ENCODE measurements at places on chromosomes 1 and 21. TPM values are rescaled to one million over a fixed set of nuclear protein-coding genes. Genes with fewer than 3 reads are reported as not detected.
A peak's percentile ranks its signal among the peaks of the same experiment; 100 is the strongest.

DNA sequence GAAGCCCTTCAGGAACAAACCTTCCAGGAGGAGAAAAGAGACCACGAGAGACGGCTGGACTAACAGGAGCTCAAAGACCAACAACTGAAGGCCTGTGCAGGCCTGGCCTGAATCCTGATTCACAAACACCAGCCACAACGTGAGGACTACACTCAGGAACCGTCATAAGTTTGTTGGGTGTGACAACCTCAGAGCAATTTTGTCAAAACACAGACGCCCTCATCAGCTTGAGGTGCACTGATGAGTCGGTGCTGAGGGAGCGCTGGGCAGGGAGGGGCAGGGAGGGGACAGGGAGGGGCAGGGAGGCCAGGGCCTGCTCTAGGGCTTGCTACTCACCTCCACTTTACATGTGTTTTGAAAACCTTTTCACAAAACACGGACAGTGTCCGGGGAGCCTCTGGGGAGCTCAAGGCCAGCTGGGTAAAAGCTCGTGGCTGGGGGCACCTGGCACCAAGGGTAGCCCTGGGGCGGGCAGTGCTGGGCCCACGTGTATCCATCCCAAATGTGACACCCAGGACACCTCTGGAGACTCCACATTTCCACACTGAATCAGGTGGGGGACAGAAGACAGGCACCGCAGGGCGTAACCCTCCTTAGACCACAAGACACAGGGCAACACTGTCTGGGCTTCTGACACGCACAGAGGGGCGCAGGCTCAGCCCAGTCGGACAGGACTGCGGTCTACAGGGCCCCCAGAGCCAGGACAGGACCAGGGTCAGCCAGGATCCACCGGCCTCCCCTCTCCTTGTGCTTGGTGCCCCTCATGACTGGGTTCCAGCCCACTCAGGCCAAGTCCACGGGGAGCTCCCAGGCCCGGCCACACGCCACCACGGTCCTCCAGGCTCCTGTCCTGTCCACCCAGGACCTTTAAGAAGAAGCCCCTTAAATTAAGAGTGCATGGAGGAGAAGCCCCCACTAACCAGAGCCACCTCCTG is 16.5 kb downstream of the LSS start:
- DNase-seq = no peak
- no peak overlapping the region for H3K27ac ChIP-seq
- H3K4me1 ChIP-seq = no peaks in the 10 kb centered on the region
- H3K4me3 ChIP-seq = no peak overlapping the region
- no peaks in the 10 kb centered on the region for H3K36me3 ChIP-seq
- no peaks in the 10 kb centered on the region for H3K27me3 ChIP-seq

GRCh38 chr1:96688767-96689166 is 32.8 kb upstream of the PTBP2 start:
- no peaks in the 10 kb centered on the region for H3K27me3 ChIP-seq
- no peak overlapping the region for H3K4me3 ChIP-seq
- DNase-seq = no peak
- no peaks in the 10 kb centered on the region for H3K4me1 ChIP-seq
- no peak overlapping the region for H3K27ac ChIP-seq

Gene OR2T29
- total RNA-seq = not detected

DNA sequence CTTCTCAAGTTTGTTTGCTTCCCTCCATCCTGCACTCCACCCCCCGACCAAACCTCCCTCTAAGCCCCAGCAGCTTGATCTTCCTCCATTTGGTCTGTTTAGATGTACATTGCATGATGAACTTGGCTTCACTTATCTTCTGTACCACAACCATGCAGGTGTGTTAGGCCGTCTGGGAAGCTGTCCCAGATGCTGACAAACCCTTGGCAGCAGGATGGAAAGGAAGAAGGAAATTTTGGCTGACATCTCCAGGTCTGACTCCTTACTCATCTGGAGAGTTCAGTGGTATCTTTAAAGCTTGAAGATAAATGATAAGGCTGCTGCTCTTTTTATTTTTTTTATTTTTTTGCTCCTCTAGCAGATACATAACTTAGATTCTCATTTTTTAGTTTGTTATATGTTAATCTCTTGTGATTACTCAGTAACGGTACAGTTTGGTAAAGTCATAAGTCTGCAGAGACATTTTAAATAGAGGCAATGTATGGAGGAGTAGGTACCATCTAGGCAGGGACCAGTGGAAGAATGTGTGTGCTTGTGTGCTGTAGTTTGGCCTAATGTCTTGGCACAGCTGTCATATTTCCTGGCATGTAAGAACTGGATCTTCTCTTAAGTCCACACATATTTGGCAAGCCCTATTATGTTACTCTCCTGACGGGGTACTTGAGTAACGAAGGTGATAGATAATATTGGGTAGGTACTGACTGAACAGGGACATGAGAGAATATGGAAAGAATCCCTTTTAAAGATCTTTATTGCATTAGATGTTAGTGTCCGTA is 79.7 kb downstream of the CACHD1 start:
- DNase-seq = no peak
- H3K27ac ChIP-seq = no peak overlapping the region
- no peaks in the 10 kb centered on the region for H3K36me3 ChIP-seq
- H3K4me3 ChIP-seq = peak overlapping the region; percentile 22

GRCh38 chr1:6040444-6040843 is 5.2 kb upstream of the KCNAB2 start:
- H3K27ac ChIP-seq = no peak overlapping the region
- no peak for DNase-seq
- no peak overlapping the region for H3K4me3 ChIP-seq
- H3K36me3 ChIP-seq = peaks cover 10% of the 10 kb centered on the region

DNA sequence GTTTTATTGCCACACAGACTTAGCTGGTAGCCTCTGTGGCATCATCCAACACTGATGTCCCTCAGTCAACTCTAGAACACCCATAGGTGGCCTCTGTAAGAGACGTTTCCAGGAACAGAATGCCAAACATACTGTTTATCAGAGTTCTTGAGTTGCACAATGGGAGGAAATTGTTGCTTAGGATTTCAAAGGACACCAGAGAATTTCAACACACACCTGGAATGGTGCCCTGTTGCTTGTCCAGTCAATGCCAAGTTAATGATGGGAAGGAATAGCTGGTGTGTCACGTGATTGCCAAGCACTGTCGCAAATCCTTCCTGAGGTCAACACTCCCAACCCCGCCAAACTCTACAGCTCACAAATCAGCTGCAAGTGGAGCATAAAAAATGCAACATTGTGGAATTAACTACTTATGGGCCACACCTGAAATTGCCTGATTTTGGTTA is 28.6 kb upstream of the DUSP23 start:
- no peak overlapping the region for H3K27ac ChIP-seq
- DNase-seq = no peak
- no peak overlapping the region for H3K4me3 ChIP-seq
- no peaks in the 10 kb centered on the region for H3K27me3 ChIP-seq
- no peaks in the 10 kb centered on the region for H3K4me1 ChIP-seq

Gene NFASC
- 0.38 TPM for total RNA-seq

DNA sequence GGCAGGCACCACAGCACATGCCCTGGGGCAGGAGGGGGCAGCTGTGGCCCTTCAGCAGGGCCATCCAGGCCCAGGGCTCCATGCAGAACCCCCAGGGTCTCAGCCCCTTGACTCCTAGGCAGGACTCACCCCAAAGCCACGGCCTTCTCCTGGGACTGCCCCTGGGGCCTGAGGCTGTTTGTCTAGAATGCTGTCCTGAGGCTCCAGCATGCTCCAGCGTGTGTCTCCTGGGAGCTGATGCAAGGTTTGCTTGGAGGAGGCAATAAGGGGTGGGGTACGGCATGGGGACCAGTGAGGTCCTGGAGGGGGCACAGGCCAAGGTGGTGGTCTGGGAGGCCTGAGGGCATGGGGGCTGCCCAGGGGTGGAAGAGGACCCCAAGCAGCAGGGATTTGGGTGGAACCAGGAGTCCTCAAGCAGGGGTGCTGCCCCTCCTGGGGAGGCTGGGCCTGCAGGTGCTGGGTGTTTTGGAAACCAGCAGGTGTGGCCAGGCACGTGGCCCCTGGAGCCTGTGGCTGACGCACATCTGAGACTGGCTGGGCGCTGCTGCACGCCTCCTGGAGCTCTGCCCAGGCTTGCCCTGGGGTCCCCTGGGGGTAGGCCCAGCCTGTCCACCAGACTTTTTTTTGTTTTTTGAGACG is 7.8 kb upstream of the CALML6 start:
- H3K4me1 ChIP-seq = peaks cover 23% of the 10 kb centered on the region
- no peak overlapping the region for H3K27ac ChIP-seq

DNA sequence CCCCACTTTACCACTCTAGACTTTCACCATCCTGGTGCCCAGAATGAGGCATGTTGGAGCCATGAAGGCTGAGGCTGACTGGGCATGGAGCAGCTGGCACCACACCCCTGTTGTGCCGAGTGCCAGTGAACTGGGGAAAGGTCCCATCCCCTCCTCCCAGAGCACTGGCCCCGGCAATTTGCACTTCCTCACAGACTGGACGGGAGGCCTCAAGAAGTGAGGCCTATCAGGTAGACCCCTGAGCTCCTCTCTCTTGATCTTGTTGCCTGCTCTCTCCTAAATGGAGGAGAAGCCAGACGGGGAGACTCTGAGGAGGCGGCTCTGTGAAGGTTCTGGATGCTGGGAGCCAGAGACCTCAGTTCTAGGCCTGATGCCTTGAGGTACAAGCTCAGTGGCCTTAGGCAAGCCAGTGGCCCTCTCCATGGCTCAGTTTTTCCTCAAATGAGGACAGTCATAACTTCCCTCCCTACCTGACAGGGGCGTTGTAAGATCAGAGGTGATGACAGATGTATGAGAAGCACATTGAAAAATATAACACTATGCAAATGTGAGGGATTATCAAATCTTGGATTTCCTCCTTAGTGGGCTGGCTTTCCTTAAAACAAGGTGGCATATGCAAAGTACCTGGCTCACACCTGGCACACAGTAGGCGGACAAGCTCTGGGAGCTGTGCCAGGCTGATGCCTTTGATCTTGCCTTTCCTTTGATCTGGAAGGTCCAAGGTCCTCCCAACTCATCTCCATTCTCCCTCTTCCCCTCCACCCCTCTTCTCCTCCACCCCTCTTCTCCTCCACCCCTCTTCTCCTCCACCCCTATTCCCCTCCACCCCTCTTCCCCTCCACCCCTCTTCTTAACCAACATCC is 6.7 kb downstream of the GRHL3 start:
- no peak overlapping the region for H3K27ac ChIP-seq
- no peak for DNase-seq
- no peak overlapping the region for H3K4me3 ChIP-seq
- no peaks in the 10 kb centered on the region for H3K36me3 ChIP-seq

Gene LRRC8B
- total RNA-seq = 38.9 TPM

Gene HMCN1
- total RNA-seq = 0.12 TPM

DNA sequence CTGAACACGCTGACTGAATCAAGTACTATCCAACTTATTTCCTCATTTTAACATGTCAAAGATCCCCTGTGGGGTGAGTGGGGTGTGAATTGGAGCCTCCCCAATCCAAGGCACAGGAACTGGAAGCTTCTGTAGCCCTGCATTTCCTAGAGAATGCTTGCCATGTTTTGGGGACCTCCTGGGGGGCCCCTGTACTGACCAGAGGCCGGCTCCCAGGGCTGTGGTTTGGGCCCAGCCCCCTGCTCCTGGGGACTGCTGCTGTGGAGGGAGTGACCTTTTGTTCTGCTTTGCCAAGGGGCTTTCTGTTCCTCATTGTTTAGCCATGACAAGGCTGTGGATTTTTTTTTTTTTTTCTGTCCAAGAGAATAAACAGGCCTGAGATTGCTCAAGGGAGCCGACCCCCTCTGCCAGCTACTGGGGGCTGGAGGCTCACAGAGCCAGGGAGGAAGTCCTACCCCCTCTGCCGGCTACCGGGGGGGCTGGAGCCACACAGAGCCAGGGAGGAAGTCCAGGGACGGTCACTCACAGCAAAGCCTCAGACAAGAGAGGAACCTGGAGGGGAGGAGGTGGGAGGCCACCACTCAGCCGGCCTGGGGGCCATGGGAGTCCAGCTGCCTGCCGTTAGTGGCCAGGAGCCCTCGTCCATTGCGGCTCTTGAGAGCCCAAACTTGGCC is 17.4 kb downstream of the TNFRSF1B start:
- no peak overlapping the region for H3K4me3 ChIP-seq
- peak overlapping the region; percentile 91 for H3K27ac ChIP-seq
- peaks cover 64% of the 10 kb centered on the region for H3K4me1 ChIP-seq
- H3K27me3 ChIP-seq = no peaks in the 10 kb centered on the region
- H3K36me3 ChIP-seq = peaks cover 2% of the 10 kb centered on the region

- H3K27ac ChIP-seq = peak overlapping the region; percentile 83
- H3K4me3 ChIP-seq = peak overlapping the region; percentile 83
- H3K27me3 ChIP-seq = no peaks in the 10 kb centered on the region
- H3K36me3 ChIP-seq = peaks cover 1% of the 10 kb centered on the region
These were observed 859 bp upstream of the ERMAP start for GRCh38 chr1:42815941-42816584.

DNA sequence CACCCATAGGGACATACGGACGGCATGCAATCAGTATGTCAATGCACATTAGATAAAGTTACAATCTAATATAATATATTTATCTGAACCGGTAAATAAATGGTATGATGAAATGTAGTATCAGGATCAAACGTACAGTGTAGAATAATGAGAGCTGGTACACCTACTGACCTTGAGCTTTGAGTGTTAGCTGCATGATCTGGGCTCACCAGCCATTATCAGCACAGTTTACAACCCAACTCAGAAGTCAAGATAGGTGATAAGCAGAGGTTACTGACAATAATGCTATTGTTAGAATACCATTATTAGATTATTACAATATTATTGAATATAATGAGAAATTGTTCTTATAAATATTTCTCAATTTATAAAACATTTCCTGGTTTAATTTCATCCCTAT is 103.0 kb upstream of the ESRRG start:
- H3K4me3 ChIP-seq = no peak overlapping the region
- H3K27ac ChIP-seq = no peak overlapping the region
- DNase-seq = no peak
- H3K36me3 ChIP-seq = no peaks in the 10 kb centered on the region
- no peaks in the 10 kb centered on the region for H3K27me3 ChIP-seq
- H3K4me1 ChIP-seq = no peaks in the 10 kb centered on the region

- no peak for DNase-seq
- H3K4me1 ChIP-seq = peaks cover 4% of the 10 kb centered on the region
- H3K27ac ChIP-seq = no peak overlapping the region
- H3K4me3 ChIP-seq = no peak overlapping the region
- H3K36me3 ChIP-seq = no peaks in the 10 kb centered on the region
These were observed 29.1 kb upstream of the KIAA0040 start for GRCh38 chr1:175221557-175222175.

Gene INKA2
- total RNA-seq = 4.3 TPM

Gene C1orf232
- total RNA-seq = not detected

DNA sequence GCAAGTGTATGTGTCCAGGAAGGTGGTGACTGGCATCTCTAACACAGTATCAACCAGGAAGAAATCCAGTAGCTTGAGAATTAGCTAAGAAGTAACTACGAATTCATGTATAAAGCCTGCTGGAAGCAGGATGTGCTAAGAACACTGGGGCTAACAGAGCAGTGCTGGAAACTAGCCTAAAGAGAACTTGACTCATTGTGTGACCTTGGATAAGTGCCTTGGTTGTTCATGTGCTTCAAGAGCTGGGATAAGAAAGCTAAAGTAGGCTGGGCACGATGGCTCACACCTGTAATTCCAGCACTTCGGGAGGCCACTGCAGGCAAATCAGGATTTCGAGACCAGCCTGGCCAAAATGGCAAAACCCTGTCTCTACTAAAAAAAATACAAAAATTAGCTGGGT is 186.9 kb downstream of the RRAGC start:
- no peak overlapping the region for H3K4me3 ChIP-seq
- H3K4me1 ChIP-seq = no peaks in the 10 kb centered on the region

Gene HCN3
- total RNA-seq = 3.6 TPM

All from activated T-cell treated with anti-CD3 and anti-CD28 coated beads, Interleukin-2, amount 50 U/mL, for 72 hours (primary cell).